NCI-H2081 treated with DMSO at 0.1 percent for 48 hours (cell line): ENCODE measurements at places on chromosomes 16 and 17.
A peak's percentile ranks its signal among the peaks of the same experiment; 100 is the strongest.

GRCh38 chr16:11254913-11255736, 879 bp downstream of the SOCS1 start:
- no peak for DNase-seq

DNA sequence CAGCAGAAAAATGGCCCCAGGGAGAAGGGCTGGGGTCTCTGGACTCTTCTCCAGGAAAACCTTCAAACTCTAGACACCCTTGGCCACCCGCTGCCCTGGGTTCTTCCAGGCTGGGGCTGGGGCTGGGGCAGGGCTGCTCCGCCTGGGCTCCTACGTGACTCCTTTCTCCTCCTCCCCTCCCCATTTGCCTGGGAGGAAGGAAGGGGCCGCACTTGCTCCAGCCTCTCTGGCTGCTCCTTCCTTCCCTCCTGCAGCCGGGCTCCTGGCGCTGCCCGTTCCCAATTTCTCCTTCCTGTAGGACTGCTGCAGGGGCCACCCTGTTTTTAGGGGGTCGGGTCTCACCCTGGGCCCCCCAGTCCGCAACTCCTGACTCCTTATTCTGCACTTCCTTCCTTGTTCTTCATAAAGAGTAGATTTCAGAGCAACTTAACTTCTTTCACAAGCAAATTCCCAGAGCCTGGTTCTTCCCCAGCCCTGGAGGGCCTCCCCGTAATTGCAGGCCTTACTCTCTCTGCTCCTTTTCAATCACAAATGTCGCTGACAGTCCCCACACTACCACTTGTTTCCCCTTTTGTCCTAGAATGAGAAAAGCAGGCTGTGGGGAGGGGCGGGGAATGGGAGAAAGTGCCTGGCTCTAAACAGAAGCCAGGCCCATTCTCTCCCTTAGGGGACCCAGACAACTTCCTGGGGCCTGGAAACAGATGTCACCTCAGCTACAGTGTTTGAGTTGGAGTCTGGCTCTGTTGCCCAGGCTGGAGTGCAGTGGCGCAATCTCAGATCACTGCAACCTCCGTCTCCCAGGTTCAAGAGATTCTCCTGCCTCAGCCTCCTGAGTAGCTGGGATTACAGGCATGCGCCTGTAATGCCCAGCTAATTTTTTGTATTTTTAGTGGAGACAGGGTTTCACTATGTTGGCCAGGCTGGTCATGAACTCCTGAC, 137.8 kb downstream of the ENGASE start:
- no peak for DNase-seq

- no peak for DNase-seq
Observed at GRCh38 chr16:22300427-22301071, 3.3 kb downstream of the POLR3E start.

DNA sequence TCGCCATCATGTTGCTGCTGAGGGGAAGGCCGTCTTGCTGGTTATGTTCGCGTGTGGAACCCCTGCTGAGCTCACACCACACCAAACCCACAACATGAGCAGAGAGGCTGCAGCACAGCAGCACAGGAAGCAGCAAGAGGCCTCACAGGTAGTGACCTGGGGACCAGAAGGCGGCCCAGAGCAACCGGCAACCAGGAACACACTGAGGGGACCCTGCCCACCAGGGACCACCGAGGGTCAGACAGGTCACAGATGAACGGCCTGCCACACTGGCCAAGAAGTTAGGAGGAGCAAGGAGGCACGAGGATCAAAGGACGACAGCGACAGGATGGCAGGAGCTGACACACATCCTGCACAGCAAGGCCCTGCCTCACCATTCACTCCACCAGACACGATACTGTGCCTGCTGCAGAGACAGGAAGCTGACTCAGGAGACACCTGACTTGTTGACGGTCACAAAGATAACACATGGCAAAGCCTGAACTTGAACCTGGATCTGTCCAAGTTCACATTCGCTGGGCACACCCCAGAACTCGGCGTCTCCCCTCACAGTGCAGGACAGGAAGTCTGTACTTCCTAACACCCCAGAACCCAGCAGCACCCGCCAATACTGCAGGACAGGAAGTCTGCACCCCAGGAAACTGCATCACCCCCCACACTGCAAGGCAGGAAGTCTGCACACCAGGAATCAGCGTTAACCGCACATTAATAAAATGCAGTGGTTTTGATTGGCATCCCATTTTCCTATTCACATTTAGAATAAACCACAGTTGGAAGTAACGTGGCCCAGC, 98.5 kb downstream of the ZNF778 start:
- DNase-seq: no peak

- DNase-seq: no peak
Observed at GRCh38 chr17:35048685-35049379, 14.7 kb downstream of the RFFL start.

DNA sequence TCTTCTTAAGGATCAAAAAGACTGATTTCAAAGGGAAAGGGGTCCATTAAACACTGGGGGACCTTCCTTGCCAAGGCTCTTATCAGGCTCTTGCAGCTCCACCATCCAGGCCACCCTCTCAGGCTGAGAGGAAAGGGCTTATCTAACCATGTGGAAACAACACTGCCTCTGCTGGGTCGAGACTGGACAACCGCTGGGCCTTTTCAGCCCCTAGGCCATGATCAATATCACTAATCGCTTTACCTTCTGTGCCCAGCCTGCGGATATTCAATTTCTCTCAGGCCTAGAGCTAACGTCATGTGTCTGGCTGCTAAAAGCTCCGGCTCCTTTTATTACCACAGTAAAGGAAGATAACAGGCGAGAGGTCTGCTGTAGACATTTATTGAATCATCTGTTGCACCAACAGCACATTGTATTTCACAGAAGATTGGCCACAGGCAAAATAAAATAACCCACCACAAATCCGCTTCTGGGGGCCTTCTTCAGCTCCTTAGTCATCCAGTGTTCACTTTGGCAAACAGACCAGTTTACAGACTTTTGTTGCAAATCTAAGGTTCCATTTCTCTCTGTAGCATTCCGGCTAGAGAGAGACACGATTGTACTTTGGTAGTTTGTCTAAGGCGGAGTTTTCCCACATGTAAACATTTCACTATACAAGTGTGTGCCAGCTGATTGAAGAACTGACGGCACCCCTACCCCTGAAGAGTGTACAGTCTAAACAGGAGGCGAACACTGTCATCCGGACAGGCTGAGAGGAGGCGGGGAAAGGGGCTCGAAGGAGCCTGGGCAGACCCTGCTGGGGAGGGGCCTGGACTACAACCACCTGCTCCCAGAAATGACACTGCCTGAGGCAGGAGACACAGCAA, 13.9 kb downstream of the CYB561 start:
- no peak for DNase-seq

DNA sequence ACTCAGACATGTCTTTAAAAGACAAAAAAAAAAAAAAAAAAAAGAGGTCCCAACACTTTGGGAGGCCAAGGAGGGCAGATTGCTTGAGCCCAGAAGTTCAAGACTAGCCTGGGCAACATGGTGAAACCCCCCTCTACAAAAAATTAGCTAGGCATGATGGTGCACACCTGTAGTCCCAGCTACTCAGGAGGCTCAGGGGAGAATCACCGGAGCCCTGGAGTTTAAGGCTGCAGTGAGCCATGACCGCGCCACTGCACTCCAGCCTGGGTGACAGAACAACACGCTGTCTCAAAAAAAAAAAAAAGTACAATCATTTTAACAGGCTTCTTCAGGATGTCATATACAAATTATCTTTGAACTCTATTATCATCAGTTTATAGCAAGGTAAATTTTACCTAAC, 22.0 kb downstream of the C16orf87 start:
- DNase-seq: no peak

GRCh38 chr17:22704674-22705073, 1012.4 kb downstream of the KCNJ18 start:
- DNase-seq: no peak

DNA sequence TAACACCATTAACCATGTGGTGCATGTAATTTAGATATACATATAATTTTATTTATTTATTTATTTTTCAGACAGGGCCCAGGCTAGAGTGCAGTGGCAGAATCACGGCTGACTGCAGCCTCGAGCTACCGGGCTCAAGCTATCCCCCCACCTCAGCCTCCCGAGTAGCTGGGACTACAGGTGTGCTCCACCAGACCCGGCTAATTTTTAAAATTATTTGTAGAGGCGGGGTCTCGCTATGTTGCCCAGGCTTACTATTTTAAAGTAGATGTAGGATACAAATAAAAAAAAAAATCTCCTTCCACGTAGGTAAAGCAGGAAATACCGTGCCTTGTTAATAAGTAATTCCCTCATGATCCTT, 446 bp upstream of the COQ7 start:
- no peak for DNase-seq

DNA sequence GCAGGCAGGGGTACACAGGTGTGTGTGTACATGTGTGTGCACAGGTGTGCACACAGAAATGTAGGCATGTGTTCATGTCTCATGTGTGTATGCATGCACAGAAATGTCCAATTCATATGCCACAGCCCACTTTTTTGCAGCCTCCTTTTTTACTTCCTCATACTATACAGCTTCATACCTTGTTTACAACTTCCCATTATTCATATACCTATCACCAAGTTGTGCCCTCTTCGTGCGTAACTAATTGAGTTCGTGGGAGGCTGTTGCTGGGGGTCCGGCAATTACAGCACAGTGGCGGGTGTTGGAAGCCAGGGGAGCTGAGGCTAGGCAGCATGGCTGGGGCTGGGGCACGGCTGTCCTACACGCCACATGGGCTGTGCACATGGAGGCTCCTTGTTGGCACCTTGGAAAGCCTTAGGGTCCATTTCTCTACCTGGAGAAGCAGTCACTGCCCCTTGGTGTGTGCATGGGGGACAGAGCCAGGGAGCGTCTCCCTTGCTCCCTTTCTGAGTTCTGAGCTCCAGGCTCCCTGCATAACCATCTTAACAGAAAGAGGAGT, 266.7 kb downstream of the ENGASE start:
- DNase-seq: no peak

- DNase-seq: no peak
Observed at GRCh38 chr17:50787106-50787505, 19.8 kb upstream of the ANKRD40CL start.

- DNase-seq: no peak
Observed at GRCh38 chr17:41163828-41164227, 3.3 kb upstream of the KRTAP4-4 start.

GRCh38 chr17:57603978-57604377, 141.1 kb downstream of the CCDC182 start:
- DNase-seq: no peak

DNA sequence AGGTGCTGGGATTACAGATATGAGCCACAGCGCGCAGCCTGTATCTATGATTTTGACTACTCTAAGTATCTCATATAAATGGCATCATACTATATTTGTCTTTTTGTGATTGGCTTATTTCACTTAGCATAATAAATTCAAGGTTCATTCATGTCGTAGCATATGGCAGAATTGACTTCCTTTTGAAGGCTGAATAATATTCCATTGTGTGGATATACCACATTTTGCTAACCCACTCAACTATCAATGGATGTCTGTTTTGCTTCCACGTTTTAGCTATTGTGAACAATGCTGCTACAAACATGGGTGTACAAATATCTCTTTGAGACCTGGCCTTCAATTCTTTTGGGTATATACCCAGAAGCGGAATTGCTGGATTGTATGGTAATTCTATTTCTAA, 10.1 kb downstream of the PLXDC1 start:
- no peak for DNase-seq

DNA sequence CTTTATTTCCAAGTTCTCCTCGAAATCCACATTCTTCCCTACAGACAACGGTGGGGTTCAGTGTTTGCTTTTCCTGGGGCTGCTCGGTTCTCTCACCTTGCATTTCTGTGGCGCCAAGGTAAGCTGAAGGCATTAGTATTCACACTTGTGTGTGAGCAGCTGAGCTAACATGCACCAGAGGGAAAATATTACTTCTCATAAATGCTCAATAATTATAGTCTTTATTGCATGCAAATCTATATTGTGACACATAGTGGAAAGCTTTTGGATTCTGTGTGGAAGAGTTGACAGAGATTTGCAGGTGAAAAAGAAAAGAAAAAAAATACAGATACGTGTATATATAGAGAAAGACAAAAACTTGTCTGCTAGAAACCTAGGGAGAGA, 411.8 kb downstream of the MAF start:
- DNase-seq: peak; percentile 71

DNA sequence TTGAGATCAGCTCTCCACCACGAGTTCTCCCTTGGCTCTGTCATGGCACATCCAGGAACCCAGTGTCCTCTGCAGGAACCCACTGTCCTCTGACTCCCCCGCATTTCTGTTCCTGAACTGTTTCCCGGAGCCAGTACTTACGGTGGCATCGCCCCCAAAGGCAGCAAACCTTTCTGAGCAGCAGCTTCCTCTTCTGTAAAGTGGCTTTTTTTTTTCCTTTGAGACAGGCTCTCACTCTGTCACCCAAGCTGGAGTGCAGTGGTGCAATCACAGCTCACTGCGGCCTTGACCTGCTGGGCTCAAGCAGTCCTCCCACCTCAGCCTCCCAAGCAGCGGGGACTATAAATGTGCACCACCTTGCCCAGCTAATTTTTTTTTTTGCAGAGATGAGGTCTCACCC, 32.2 kb downstream of the NAGPA start:
- DNase-seq: no peak

GRCh38 chr17:44967026-44967906, 837 bp downstream of the C1QL1 start:
- DNase-seq: no peak

- no peak for DNase-seq
Observed at GRCh38 chr16:49673442-49673841, 182.5 kb downstream of the ZNF423 start.

GRCh38 chr17:47813077-47813476, 8.5 kb downstream of the OSBPL7 start:
- DNase-seq: no peak

GRCh38 chr17:7886227-7887037, 2.2 kb upstream of the CHD3 start:
- peak; percentile 25 for DNase-seq
